ENCODE measurements at places on chromosomes 7 and 10. TPM values are rescaled to one million over a fixed set of nuclear protein-coding genes. Genes with fewer than 3 reads are reported as not detected.

DNA sequence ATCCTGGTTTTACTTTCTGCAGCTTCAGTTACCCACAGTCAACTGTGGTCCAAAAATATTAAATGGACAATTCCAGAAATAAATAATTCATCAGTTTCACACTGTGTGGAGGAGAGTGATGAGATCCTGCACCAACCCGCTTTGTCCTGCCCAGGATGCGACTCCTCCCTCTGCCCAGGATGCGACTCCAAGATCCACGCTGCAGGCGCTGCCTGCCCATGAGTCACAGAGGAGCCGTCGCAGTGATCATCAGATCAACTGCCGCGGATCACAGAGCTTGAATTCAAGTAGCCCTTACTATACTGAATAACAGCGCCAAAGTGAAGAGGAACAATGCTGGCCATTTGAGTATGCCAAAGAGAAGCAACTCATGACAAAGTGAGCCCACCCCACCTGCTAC lies 61.5 kb downstream of the GRB10 start:
- DNase-seq: no peak

- no peak for DNase-seq
Measured at GRCh38 chr10:32972929-32973328, 14.9 kb upstream of the ITGB1 start.

DNA sequence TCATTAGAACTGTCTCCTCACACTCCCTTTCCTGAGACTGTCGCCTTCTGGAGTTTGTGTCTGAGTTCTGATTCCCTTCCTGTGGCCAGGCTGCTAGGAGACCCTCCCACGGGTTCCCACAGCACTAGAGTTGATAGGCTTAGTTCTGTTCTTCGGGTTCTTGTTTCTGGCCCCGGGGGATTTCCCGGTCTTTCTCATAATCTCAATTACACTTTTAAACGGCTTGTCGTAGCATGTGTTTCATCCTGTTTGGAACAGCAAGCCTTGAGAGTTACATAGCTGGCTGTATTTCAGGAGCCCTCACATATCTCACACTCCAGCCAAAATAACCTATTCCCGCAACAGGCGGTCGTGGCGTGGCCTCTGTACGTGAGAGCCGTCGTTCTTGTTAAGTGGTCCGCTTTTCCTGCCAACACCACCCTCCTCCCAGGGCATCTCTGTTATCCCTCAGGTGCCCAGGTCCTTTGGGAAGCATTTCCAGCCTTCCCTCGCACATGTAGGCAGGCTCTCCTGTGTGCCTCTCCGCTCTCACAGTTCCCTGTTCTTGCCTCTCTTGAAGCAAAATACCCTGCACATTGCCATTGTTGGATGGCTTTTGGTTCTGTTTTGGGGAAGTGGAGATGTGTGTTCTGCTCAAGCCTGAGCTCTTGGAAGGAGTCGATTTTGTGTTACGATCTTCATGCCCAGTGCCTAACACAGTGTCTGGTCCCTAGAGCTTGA lies 46.0 kb downstream of the CDC123 start:
- peak; percentile 69 for DNase-seq

MYPN gene
- 93.5 TPM for total RNA-seq

- peak; percentile 48 for DNase-seq
Measured at GRCh38 chr10:80702143-80702542, 164.4 kb downstream of the SH2D4B start.

BMPR1A gene
- total RNA-seq: 41.2 TPM
